ENCODE measurements at places on chromosomes 4 and X.

DNA sequence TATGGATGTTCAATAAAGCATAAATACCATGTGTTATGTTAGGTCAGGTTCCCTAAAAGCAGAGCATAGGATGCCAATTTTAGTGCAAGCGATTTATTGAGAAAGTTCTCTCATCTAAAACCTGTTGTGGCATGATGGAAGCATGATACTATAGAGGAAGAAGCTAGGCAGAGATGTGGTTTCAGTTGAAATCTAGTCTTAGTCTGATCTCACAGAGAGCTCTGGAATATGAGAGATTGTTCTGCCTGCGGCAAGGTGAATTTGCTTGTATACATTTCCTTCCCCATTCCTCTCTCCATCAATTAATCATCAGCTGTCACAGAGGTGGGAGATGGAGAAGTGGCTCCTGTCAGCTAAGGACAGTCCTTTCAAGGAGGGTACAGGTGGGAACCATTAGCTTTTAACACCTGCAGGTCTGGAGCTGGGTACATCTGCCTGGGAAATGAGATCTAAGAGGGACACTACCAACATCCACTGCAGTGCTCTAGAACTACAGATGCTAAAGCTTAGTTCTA lies 252.4 kb downstream of the CFAP299 start:
- DNase-seq, result no peak

DNA sequence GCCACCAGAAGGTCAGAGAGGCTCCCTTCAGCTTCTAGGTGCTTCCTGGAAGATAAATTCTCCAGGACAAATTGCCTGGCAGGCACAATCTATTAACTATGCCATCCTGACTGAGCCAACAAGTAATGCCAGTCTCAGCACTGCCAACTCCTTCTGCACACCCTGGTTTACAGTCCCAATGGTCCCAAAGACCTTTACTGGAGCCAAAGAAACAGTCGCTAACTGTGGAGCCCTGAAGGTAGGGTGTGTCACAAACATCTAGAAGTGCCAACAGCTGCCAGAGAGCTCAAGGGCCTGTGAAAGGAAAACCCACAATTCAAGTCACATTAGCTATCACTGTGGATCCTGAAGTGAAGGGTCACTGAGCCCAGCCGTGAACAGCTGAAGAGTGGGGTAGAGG lies 34.9 kb upstream of the CITED1 start:
- DNase-seq, result no peak

DNA sequence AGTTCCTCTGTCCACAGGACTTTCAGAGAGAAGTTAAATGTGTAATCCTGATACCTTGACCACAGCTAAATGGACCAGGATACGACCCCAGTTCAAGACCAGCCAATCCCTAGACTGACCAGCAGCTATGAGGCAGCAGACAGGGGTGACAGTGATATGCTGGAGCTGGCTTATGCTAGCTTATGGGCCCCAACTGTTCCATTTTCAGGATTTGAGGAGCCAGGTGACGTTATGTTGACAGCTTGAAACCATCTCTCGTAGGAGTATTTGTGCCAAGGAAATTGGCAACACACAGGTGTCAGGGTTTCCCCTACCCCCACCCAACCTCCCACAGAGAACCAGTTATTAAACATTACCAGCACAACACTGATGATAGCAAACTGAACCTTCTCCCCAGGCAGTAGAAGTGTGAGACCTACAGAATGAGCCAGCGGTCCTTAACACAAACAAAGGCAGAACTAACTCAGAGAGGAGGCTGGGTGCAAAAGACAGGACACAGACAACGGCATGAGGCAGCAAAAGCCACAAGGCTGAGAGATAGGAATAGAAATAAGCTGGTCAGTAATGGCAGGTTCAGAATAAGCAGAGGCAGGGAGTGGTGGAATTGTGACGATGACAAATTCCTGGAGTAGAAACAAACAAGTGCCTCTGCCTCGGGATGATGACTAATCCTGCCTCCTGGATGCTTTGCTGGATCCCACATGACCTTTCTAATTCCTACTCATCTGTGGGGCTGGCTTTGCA lies 85.6 kb upstream of the CPEB2 start:
- no peak for DNase-seq

- no peak for DNase-seq
Observed at GRCh38 chr4:90099812-90100211, 27.4 kb upstream of the CCSER1 start.

GRCh38 chrX:40816906-40817305 lies 81.6 kb upstream of the MED14 start:
- no peak for DNase-seq

DNA sequence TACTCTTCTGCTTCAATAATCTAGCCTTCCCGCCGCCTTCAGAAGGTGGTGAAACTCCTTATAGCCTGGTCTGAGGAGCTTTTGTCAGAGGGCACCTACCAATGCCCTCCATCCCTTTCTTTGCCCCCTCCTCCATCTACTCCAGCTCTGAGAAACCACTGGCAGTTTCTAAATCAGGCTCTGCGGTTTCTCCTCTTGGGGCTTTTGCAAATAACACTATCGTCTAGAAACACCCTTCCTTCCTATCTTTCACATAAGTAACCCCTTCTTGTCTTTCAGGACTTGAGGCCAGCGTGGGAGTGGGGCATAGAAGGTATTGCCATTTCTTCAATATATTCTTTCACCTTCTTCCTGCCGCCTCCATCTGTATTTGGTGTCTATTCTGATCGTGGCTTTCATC lies 1.2 kb upstream of the EFHC2 start:
- no peak for DNase-seq

DNA sequence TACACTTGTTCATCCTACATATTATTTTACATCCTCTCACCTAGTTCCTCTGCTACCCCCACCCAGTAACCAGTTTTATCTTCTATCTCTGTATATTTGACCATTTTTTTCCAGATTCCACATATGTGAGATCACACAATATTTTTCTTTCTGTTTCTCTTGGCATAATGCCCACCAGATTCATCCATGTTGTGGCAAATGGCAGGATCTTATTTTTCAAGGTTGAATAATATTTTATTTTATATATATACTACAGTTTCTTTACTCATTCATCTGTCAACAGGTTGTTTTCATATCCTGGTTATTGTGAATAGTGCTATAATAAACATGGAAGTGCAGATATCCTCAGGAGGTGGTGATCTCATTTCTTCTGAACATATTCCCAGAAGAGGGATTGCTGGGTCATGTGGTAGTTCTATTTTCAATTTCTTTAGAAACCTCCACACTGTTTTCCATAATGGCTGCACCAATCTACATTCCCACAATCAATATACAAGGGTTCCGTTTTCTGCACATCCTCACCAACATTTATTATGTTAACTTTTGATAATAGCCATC lies 48.2 kb downstream of the THAP9 start:
- no peak for DNase-seq

GRCh38 chr4:36227913-36228312 lies 16.4 kb downstream of the ARAP2 start:
- no peak for DNase-seq

DNA sequence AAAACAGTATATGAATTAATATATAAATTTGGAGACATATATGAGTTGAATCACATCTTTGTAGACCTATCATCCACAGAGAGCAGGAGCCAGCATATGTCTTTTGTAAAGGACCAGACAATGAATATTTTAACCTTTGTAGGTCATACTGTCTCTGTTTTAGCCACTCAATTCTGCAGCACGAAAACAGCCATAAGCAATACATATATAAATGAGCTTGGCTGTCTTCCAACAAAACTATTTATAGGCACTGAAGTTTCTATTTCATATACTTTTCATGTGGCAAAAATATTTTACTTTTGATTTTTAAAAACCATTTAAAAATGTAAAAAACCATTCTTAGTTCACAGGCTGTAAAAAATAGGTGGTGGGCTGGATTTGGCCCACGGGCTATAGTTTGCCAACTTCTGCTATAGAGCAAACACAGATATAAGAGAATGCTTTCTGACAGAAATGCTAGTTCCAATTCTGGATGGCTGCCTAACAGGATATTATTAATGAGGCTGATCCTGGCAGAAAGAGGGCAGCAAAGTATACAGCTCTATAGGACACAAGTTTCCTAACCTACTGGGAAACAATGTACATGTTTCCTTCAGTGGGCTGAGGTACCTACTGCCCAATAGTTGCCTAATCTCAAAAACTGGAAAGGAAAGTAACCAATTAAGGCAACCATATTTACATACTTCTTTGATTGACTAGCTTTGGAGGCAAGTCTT lies 58.1 kb upstream of the UCP1 start:
- no peak for DNase-seq

- no peak for DNase-seq
Observed at GRCh38 chr4:81358154-81358553, 113.6 kb downstream of the RASGEF1B start.

- no peak for DNase-seq
Observed at GRCh38 chrX:148049441-148049840, 68.3 kb downstream of the FMR1NB start.

- DNase-seq, result no peak
Observed at GRCh38 chrX:16394290-16394689, 227.0 kb downstream of the MAGEB17 start.

GRCh38 chr4:39731908-39732307 lies 34.0 kb downstream of the UBE2K start:
- no peak for DNase-seq

- DNase-seq, result peak; percentile 73
Observed at GRCh38 chr4:99202536-99202935, 16.5 kb downstream of the ADH6 start.

GRCh38 chr4:92864096-92864495 lies 560.3 kb downstream of the GRID2 start:
- no peak for DNase-seq

DNA sequence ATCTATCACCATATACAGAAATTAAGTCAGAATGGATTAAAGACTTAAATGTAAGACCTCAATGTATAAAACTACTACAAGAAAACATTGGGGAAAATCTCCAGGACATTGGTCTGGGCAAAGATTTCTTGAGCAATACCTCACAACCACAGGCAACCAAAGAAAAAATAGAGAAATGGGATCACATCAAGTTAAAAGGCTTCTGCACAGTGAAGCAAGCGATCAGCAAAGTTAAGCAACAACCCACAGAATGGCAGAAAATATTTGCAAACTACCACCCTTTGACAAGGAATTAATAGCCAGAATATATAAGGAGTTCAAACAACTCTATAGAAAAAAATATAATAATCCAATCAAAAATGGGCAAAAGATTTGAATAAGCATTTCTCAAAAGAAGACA lies 236.9 kb upstream of the EMCN start:
- no peak for DNase-seq

- DNase-seq, result no peak
Observed at GRCh38 chr4:3830774-3831528, 64.8 kb downstream of the ADRA2C start.

DNA sequence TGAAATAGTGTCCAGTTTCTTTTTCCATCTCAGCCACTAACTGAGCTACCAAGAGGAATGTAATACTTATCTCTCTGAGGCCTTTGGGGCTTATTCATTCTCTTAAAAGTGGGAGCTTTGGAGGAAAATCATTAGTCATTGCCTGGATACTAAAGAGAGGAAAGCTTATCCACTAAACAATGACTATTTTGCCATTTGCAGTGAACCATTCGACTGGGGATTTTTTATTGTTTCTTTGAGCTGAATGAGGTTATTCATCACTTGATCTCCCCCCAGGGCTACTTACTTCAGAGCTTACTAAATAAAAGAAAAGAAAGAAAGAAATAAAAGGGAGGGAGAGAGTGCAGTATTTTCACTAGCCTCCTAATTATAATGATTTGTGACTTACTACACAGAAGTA lies 1329.5 kb upstream of the TENM3 start:
- no peak for DNase-seq

Measured in ovary (tissue), 10 donors.